Right ventricle myocardium inferior (tissue), 1 donor: ENCODE measurements at places on chromosomes 1 and 21. TPM values are rescaled to one million over a fixed set of nuclear protein-coding genes. Genes with fewer than 3 reads are reported as not detected.
A peak's percentile ranks its signal among the peaks of the same experiment; 100 is the strongest.

PROX1 gene
- 82.9 TPM for total RNA-seq

F13B gene
- total RNA-seq = not detected

PM20D1 gene
- 1.7 TPM for total RNA-seq

ZDHHC18 gene
- total RNA-seq = 17.7 TPM

NR1I3 gene
- not detected for total RNA-seq

MTARC2 gene
- 27.4 TPM for total RNA-seq

DNA sequence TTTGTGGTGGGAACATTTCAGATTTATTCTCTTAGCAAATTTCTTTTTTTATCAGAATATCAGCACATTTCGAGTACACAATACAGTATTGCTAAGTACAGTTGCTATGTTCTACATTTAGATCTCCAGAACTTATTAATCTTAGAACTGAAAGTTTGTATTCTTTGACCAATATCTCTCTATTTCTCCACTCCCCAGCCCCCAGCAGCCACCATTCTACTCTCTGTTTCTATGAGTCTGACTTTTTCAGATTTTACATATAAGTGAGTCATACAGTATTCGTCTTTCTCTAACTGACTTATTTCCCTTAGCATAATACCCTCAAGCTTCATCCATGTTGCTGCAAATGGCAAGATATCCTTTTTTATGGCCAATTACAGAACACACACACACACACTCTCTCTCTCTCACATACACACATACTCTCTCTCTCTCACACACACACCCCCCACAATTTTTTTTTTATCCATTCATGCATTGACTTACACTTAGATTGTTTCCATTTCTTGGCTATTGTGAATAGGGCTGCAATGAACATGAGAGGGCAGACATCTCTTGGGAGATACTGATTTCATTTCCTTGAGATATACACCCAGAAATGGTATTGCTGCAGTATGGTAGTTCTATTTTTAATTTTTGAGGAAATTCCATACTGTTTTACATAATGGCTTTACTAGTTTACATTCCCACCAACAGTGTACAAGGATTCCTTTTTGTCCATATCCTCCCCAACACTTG, 15.7 kb downstream of the RPTN start:
- DNase-seq = no peak

DNA sequence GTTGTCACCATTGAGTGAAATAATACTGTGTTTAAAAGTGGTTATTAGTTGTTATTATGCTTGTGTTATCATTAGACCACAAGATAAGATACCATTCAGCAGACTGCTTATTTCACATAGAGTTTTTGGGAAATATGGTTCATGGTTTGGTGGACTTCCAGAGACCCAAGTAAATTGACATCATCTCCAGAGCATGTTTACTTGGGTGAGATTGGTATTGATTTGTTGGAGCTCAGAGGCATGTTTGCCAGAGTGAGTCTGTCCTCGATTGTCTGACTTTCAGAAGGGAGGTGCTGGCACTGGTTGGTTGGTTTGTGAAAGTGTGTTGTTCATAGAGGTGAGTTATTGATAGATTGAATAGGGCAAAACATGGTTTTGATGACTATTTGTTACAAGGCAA, 291.4 kb downstream of the TGFB2 start:
- DNase-seq = no peak

- DNase-seq = no peak
Observed at GRCh38 chr1:233473549-233474204, 140.2 kb upstream of the KCNK1 start.

DNA sequence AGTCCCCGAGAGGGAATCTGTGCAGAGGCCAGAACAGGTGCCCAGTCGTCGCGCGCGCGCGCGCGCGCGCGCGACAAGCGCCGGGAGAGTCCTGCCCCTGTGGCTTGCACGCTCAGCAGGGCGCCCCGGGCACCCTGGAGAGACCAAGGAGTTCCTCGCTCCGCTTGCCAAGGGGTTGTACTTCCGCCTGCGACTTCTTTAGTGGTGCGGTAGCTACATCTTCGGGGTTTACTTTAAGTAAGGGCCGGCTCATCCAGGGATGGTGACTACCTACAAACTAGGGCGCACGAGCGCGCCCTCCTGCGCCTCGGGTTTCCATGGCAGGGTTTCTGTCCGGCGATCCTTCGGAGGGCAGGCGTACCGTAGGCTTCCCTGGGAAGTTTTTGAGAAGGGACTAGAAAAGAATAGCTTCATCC, 1.4 kb downstream of the LHX4 start:
- DNase-seq = no peak

DNA sequence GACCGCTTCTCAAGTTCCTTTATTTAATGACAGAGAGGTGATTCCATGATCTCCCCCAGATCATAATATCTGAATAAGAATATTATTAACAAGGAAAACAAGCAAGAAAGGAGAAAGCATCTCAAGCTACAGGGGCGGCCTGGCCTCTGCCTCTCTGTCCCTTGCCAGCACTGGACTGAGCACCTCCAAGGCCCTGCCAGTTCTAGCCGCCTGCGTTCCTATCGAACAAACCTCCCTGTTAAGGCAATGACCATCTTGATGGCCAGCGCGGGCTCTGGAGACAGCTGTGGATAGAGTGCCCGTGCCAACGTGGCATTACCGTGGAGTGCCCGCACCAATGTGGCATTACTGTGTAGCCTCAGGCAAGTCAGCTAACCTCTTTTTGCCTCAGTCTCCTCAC, 84.8 kb downstream of the NPHP4 start:
- DNase-seq = no peak

GRCh38 chr1:185520188-185520920, 203.3 kb upstream of the IVNS1ABP start:
- no peak for DNase-seq

GRCh38 chr21:31343680-31344480, at the start of gene TIAM1:
TSS of gene TIAM1 (minus strand) at chr21:31344261. CDS start at chr21:31266972, 77,289 bp downstream.
- DNase-seq = peak; percentile 76

GRCh38 chr1:228802386-228803220, 67.3 kb downstream of the RHOU start:
- no peak for DNase-seq

DNA sequence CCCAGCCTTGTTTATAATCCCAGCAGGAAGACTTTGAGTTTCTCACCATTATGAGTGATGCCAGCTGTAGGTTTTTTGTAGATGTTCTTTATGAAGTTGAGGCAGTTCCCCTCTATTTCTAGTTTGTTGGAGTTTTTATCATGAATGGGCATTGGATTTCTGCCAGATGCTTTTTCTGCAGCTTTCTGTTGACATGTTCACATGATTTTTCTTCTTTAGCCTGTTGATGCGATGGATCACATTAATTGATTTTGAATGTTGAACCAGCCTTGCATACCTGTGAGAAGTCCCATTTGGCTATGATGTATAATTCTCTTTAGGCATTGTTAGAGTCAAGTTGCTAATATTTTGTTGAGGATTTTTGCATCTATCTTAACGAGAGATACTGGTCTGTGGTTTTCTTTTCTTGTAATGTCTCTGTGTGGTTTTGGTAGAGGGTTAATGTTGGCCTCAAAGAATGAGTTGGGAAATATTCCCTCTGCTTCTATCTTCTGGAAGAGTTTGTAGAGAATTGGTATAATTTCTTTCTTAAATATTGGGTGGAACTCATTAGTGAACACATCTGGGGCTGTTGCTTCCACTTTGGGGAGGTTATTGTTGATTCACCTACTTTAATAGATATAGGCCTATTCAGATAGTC, 33.2 kb downstream of the ZBTB40 start:
- DNase-seq = no peak

- no peak for DNase-seq
Observed at GRCh38 chr1:61531716-61532115, 193.2 kb downstream of the TM2D1 start.

GRCh38 chr1:198147216-198147615, 9.6 kb upstream of the NEK7 start:
- DNase-seq = no peak

DNA sequence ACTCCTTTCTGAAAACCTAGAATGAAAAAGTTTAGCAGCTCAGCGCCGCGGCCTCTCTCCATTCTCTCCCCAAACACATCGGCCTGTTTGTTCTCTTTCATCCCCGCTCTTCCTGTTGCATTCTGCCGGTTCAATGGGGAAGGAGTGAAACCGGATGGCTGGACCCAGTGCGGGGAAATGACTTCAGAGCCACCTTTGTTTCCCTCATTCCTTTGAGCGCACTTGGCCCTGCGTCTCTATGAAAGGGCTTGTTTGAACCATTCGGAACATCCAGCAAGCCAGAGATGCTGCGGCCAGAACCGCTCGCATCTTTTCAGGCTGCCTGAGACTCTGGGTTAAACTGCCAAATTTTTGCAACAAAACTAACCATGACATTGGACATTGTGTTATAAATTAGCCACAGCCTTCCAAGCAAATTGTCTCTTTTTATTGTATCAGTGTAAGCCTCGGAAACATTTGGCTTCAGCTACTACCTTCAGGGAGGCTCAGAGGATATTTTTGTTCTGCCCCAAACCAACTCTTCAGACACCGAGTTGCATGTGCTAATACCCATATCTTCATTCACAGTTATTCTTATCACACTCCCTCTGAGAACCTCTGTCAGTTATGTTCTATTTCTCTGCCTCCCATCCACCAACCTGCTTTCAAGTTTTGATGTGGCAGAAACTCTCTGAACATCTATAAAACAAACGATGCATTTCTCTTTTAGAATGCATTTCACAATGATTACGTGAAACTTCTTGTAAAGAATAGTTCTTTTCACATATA, 5.1 kb upstream of the OLIG1 start:
- no peak for DNase-seq

DNA sequence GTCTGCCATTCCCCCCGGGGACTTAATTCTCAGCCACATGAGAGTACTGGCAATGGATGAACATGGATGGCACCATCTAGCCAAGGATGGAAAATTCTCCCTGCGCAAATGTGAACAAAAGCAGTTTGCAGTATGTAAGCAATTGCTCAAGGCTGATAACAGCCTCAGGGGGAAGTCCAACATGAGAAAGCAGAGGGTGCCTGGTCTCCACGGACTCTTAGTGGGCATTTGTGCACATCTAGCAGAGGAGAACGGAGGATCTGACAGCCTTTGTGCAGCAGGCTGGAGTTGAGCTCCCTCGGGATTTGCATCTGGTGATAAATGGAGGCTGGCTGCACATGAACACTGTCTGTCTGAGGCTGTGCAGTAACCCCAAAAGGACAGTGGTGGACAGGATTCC, 13.9 kb upstream of the OLIG1 start:
- DNase-seq = no peak

GRCh38 chr1:171763764-171764163, 17.7 kb upstream of the METTL13 start:
- DNase-seq = no peak

DNA sequence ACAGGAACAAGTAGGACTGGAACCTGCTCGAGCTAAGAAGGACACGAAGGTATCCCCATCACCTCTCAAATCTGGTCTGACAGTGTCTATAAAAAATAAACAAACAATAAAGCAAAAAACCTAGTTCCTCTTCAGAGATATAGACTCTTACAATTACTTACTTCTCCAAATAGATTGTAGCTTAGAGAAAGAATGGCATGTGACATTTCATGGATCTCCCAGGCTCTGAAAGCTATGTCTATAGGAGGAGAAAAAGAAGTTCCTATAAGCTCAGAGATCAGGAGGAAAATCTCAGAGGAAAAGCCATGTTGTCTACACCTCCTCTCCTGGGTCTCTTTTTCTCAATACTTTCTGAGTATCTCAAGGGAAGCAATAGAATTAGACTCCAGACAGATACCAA, 12.3 kb upstream of the OR10J5 start:
- DNase-seq = no peak

DNA sequence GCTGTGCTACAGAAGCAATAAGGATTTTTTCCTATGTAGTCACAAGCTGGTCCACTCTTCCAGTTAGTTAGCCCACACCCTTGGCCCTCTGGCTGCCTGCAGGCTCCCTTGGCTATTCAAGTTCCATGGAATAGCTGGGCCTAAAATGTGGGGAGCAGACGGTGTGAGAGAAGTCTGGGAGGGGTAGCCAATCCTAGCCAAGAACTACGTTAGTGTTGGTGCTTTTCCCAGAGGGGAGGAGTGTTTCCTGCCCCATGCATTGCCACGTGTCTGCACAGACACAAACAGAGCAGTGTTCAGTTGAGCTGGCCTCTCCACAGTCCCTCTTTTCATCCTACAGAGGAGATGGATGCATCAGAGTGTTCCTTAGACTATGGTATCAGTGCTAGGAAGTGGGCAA, 59.0 kb upstream of the IPO9 start:
- peak; percentile 76 for DNase-seq

DNA sequence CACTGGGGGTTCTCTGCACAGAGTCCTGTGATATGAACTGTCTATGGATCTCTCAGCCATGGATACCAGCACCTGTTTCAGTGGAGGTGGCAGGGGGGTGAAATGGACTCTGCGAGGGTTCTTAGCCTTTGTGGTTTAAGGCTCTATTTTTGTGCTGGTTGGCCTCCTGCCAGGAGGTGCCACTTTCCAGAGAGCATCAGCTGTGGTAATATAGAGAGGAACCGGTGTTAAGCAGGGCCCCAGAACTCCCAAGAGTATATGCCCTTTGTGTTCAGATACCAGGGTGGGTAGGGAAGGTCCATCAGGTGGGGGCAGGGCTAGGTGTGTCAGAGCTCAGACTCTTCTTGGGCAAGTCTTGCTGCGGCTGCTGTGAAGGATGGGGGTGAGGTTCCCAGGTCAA, 330.0 kb upstream of the PLD5 start:
- DNase-seq = no peak

DNA sequence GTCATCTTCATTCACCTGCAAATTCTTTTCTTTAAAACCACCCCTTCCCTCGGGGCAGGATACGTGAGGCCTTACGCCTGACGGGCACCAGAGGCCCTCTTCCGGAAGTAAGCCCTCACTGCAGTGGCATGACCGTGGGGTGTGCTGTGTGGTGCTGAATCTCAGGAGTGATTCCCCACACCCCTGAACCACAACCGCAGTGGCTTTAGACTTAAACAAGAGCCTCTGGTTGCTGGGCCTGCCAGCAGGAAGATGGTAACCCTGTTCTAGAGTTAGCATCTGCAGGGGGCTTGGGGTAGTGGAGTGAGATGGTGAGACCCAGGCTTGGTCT, 12.1 kb downstream of the BSND start:
- no peak for DNase-seq

DNA sequence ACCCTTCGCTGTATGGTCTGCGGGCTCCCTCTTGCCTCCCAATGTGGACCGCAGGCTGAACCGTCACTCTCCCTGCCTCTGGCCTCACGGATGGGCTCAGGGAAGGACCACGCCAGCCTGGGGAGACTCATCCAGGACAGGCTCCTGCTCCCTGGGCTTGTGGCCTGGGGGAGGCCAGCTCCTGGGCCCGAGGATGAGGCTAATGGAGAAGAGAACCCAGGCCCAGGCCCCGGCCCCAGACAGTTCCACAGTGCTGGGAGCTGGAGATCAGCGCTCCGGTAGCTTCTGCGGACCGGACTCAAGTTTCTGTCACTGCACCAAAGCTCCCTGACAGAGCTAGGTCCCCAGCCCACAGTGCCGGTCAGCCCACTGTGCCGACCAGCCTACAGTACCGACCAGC, 13.4 kb upstream of the PLEKHG5 start:
- DNase-seq = no peak
